ENCODE measurements at places on chromosomes 12 and 14. TPM values are rescaled to one million over a fixed set of nuclear protein-coding genes. Genes with fewer than 3 reads are reported as not detected.

GRCh38 chr12:11482955-11483354 is 87.6 kb upstream of the PRB2 start:
- no peak for DNase-seq

GRCh38 chr14:103156651-103157378 is 33.6 kb downstream of the TNFAIP2 start:
- no peak for DNase-seq

DNA sequence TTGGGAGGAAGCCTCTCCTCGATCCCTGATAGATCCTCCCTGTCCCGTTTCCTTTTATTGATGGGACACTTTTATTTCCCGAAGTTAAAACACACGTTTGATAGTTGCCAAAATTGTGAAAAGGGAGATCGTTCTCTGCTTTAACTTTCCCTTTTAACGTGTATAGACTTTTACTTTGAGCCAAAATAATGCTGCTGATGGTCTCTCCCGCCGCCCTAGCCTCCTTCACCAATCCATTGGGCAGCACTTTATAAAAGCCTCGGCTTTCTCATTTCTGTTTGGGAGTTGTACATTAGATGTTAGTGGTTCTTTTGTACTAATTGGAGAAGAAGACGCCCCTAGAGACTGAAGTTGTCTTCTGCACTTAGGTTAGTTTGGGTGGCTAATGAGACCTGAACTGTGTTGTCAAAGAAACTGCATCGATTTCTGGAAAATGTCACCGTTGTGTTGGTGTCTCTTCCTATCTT is 1.4 kb downstream of the TMTC2 start:
- DNase-seq, result no peak

The FAM186B gene
- 0.82 TPM for polyA plus RNA-seq

- no peak for DNase-seq
Observed at GRCh38 chr14:57909626-57910025, 43.7 kb upstream of the SLC35F4 start.

Data from left renal pelvis (tissue), 4 donors.